ENCODE measurements at places on chromosomes 7 and 10.

- no peak for DNase-seq
Measured at GRCh38 chr10:31669357-31669756, 259.3 kb downstream of the ARHGAP12 start.

DNA sequence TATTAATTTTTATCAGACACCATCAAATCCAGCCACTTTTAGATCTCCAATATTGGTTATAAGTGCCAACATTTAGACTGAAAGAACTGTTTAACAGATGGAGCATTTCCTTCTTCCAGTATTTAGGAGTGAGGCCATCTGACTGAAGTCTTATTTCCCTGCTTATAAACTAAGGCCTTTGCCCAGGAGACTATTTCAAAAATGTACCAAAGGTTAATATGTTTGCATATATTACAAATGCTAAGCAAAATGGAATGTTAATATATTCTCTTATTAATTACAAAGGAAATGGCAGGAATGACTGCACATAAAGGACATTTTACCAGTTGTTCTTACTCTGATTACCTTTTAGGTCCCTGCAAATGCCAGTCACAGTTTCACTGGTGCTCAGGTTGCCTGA, 238.9 kb upstream of the PLXNA4 start:
- DNase-seq = no peak

DNA sequence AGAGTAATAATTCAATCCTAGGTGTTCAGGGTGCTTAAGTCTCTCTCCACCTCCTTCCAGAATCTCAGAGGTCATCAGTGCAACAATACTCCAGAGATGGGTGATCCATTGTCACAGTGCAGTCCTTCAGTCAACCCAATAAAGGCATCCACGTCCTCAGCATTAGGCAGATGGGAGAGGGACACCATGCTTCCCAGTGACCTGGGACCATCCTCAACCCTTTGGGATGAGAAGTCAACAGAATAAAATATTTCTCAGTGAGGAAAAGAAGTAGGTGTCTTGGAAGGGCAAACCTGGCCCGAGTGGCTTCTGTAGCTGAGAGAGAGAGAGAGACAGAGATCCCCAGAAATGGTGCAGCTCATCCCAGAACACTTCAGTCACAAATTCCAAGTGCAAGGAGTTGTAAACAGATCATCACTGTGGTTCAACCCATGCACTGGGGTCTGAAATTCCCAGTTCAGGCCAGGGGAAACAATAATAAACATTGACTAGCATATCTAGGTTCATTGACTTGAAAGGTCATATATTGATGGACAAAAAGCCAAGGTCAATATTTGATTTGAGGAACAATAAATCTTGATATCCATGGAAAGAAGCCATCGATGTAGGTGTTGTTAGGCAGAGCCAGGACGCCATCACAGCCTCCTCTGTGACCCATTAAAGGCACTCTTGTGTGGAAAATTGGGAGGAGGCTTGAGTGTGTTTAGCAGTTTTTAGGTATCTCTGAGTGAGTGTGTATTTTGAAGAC, 256.0 kb upstream of the ZMIZ1 start:
- no peak for DNase-seq

DNA sequence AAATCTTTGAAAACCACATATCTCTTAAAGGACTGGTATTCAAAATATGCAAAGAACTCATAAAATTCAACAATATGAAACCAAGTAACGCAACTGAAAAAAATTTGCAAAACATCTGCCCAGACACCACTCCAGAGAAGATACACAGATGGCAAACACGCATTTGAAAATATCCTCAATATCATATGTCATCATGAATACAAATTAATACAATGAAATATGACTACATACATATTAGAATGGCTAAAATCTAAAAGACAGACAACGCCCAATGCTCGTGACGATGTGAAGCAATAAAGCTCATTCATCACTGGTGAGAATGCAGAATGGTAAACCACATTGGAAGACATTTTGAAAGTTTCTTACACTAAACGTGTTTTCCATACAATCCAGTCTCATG, 770.1 kb upstream of the CELF2 start:
- DNase-seq = no peak

DNA sequence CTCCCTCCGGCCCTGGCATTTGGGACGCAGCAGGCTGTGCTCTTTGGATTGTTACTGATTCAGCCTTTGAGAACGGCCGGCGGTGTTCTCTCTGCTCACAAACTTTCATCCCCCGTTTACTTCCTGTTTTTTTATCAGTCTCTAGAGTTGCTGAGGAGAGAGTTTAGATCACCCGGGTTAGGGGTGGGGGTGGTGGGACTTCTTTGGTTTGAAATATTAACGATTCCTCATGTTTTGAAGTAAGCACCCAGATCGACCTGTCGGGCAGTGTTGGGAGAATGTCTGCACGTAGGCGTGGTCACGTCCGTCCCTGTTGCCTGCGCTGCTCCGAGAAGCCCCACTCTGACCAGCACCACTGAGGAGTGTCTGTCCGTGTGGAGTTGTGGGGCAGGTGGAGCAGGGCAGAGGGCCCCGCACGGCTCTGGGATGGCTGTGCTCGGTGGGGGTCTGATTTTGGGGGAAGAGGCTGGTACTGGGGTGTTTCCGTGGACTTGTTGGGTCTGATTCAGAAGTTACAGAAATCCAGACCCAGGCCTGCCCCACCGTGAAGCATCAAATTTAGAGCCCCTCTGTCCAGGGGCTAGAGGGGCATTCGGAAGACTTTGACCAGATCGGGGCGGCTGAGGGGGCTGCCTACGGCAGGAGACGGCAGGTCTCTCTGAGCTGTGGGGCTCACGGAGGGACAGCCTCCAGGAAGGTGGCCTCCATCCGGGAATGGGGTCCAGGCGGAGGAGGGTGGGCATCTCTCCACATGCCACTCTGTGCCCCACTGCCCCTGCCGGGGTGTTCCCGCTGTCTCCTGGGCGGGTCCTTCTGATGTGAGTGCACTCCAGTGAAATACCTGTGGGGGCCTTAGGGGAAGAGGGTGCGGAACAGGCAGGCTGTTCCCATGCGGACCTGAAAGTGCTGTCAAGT, 7.4 kb downstream of the INPP5A start:
- DNase-seq = no peak

DNA sequence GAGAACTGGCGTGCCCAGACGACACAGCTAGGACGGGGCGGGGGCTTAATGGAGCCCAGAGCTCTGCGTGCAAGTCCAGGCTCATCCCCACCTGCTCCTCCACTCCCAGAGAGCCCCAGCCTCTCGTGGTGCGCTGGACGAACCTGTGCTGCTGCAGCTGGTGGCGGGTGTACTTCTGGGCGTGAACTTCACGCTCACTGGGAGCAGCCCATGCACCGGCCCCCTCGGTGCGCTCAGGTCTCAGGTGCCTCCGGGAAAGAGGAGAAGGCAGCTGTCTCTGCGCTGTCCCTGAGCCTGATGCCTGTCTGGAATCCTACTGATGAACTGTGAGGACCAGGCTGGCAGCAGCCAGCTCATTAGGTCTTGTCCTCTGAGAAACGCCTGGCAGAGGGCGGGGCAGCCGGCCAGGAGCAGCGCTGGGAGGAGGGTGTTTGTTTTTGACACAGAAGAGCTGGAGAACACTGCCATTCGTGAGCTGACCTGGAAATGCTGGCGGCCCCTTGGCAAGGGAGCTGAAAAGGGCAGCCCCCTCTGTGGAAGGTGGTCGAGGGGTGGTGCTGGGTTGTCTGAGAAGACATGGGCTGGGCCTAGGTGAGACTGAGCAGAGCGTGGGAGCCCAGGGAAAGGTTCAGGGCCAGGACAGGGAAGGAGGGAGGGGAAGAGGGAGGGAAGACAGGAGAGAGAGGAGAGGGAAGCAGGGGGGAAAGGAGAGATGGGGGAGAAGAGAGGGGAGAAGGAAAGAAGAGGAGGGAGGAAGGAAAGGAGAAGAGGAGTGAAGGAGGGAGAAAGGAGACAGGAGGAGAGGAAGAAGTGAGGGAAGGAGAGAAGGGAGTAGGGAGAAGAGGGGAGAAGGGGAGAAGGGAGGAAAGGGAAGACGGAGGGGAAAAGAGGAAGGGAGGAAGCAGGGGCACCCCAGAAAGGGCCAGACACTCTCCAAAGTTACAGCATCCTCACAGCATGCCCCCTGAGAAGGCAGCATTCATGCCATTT, 53.5 kb upstream of the TNS3 start:
- no peak for DNase-seq

- DNase-seq = no peak
Measured at GRCh38 chr10:49414496-49414895, 18.6 kb upstream of the DRGX start.

GRCh38 chr7:139731802-139732470, 45.9 kb downstream of the HIPK2 start:
- DNase-seq = no peak

DNA sequence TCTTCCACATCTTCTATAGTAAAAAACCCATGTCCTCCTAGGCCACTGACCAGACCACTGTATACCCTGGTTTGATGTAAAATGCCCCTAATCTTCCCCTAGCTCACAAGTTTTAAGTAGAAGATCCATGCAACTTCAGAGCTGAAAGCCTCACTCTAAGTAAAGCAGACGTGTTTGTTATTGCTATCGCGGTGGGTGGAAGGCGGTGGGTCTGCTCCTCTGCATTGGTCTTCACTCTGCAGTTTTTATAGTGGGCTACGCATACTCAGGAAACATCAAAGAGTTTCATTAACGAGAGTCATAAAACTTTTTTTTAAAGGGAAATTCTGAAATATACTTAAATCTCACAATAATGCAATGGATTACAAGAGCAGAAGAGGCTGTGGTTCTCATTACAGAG, 91.7 kb downstream of the ATE1 start:
- no peak for DNase-seq

GRCh38 chr10:123149162-123149567, 1.2 kb downstream of the HMX2 start:
- DNase-seq = no peak

GRCh38 chr10:133568287-133568614, 2.9 kb upstream of the SYCE1 start:
- no peak for DNase-seq

DNA sequence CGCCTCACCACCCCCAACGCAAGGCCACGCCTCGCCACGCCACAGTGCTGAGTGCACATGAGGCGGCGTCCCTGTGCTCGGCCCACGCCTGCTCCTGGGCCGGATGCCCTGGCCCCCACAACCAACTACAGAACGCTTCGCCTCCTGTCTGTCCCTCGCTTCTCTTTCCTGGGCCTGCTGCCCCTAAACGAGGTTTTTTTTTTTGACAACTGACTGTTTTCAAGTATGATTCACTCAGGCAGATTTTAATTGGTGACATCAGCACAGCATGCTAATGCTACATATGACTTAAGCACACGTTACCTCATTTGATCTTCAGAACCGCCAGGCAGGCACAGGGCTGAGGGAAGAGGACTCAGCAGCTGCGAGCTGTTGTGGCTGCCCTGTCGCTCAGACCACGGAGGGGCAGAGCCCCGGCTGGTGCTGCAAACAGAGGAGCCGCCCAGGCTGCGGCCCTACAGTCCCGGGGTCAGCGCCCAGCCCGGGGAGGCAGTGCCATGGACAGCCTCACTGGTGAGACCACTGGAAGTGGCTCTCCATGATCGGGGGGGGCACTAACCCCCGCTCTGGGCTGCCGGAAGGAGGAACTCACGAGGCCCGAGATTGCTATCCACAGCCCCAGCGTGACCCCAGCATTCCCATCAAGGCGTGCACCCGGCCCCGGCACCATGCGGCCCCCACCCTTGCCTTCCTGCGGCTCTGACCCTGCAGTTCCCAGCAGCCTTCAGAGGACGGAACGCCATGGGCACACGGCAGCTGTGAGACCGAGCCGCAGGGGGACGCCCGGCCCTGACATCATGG, 212.8 kb downstream of the MAD1L1 start:
- DNase-seq = peak; percentile 44

DNA sequence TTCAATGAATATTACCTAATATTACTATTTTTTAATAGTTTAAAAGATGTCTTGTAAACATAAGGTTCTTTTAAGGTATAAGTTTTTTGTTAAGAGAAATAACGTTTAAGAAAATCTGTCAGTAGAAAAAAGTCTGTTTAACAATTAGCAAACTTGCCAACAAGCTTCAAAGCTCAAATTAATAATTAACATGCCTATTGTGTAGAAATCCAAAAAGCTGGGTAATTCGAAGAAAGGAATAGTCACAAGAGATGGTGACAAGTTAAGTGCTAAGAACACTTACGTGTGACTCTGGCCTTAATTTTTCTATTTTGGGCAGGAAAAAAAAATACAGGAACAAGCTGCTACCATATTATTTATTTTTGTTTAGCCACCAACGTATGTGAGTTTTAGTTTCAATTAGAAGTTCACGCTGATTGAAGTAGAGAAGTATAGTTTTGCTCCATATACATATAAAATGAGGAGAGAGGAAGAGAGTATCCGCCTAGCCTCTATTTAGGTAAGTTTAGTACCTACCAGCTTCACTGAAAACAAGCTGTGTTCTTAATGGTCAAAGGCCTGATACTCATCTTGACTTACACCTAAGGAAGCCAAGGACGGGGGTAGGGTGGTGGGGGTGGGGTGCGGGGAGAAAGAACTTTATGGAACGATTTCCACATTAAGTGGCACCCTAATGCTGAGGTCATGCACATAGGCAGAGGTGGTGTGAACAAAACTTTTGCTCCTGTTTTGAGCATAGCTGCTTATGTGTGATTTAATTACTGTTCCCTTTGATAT, 43.4 kb upstream of the AGBL3 start:
- no peak for DNase-seq

- DNase-seq = no peak
Measured at GRCh38 chr7:135678612-135679575, 16.6 kb downstream of the STMP1 start.

GRCh38 chr7:1700536-1701333, 30.7 kb downstream of the ELFN1 start:
- no peak for DNase-seq

- no peak for DNase-seq
Measured at GRCh38 chr10:6320320-6321010, 117.7 kb downstream of the PFKFB3 start.

DNA sequence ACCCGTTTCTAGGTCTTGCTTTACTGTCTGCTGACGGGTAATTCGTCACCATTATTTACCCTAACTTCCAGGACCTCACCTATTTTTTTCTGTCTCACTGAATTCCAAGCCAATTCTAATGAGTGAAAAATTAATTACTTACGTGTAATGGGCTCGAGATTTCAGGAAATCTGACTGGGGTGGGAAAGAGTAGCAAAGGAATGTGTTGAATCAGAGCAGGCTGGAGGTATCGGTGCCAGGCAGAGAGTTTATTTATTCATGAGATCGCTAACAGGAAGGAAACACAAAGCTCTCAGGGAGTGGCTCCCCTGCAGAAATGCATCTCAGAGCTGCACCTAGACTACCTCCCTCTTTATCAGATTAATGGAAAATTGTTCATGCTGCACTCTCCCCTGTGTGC, 4.0 kb upstream of the DIP2C start:
- no peak for DNase-seq

DNA sequence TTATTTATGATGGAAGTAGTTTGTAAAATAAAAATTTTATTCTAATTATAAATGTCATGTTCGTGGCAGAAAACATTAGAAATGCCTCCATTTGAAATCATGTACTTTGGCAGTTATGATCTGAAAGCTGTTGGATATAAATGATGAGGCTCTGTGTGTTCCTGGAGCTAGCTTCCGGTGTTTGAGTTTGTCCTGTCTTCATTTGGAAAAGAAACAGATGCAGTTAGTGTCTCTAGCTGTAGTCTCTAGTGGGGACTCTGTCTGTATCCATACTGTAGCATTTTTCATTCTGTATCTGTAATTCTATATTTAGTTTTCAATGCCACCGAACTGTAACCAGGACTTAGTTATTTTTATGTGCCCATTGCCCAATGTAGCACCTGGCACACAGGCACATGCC, 197.0 kb upstream of the FZD1 start:
- no peak for DNase-seq

Data from CD4-positive, alpha-beta T cell treated with Interleukin-4 for 4 hours (primary cell).